RWPE2 (cell line): ENCODE measurements at places on chromosomes 3 and 15.
A peak's percentile ranks its signal among the peaks of the same experiment; 100 is the strongest.

GRCh38 chr3:27590437-27591298 lies 106.5 kb upstream of the SLC4A7 start:
- DNase-seq = no peak
- no peaks in the 10 kb centered on the region for H3K36me3 ChIP-seq
- H3K27ac ChIP-seq = peak overlapping the region; percentile 72
- H3K4me1 ChIP-seq = peaks cover 15% of the 10 kb centered on the region
- H3K27me3 ChIP-seq = no peaks in the 10 kb centered on the region
- no peak overlapping the region for H3K4me3 ChIP-seq

- peak overlapping the region; percentile 64 for H3K27ac ChIP-seq
- no peaks in the 10 kb centered on the region for H3K27me3 ChIP-seq
- peak overlapping the region; percentile 99 for H3K4me3 ChIP-seq
- peaks cover 32% of the 10 kb centered on the region for H3K36me3 ChIP-seq
- peak; percentile 55 for DNase-seq
Measured at GRCh38 chr3:126474498-126475412, 936 bp downstream of the ZXDC start.

DNA sequence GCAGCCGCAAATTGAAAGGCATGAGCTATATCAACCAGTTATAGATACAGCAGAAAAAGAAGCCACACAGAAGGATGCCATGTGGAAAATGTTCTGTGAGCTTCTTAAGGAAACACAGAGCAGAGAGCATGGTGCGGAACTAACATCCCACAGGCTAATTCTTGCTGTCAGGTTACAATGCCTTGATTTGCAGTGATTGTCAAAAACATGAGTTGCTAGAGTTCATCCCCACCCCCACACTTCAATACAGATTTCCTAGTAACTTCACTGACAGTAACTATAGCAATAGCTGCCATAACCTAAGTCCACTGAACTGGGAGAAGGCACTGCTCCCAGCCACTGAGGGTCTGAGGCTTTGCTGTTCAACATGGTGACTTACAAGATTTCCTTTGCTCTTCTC lies 821.6 kb downstream of the SQOR start:
- H3K4me3 ChIP-seq = no peak overlapping the region
- H3K27me3 ChIP-seq = no peaks in the 10 kb centered on the region
- H3K27ac ChIP-seq = no peak overlapping the region
- no peak for DNase-seq
- H3K4me1 ChIP-seq = no peaks in the 10 kb centered on the region

DNA sequence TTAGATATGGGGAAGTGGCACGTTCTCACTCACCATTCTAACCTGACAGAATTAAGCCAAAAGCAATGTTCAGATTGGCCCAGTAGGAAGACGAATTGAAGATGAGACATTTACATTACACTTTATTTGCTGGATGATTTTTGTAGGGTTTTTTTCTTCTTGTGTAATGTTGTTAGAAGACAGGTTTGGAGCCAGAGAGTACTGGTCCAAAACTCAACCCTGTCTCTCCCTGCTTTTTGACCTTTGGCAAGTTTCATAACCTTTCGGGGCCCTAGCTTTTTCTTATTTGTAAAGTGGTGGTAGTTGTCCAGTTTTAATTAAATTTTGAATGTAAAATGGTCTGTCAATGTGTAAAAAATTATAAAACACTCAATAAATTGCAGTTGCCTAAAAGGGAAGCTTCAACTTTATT lies 29.5 kb downstream of the PDE8A start:
- DNase-seq = no peak
- no peaks in the 10 kb centered on the region for H3K27me3 ChIP-seq
- H3K4me3 ChIP-seq = no peak overlapping the region
- H3K27ac ChIP-seq = no peak overlapping the region

- no peak overlapping the region for H3K27ac ChIP-seq
- no peaks in the 10 kb centered on the region for H3K36me3 ChIP-seq
- peaks cover 16% of the 10 kb centered on the region for H3K4me1 ChIP-seq
- H3K27me3 ChIP-seq = no peaks in the 10 kb centered on the region
- DNase-seq = no peak
Measured at GRCh38 chr3:46664188-46664970, 29.1 kb downstream of the ALS2CL start.

- H3K36me3 ChIP-seq = no peaks in the 10 kb centered on the region
- H3K27ac ChIP-seq = no peak overlapping the region
- no peak overlapping the region for H3K4me3 ChIP-seq
- H3K27me3 ChIP-seq = no peaks in the 10 kb centered on the region
- H3K4me1 ChIP-seq = no peaks in the 10 kb centered on the region
Measured at GRCh38 chr3:36796881-36797280, 32.5 kb upstream of the DCLK3 start.

GRCh38 chr3:27596334-27596841 lies 112.2 kb upstream of the SLC4A7 start:
- H3K4me3 ChIP-seq = no peak overlapping the region
- H3K4me1 ChIP-seq = peaks cover 5% of the 10 kb centered on the region
- H3K27ac ChIP-seq = no peak overlapping the region
- no peaks in the 10 kb centered on the region for H3K27me3 ChIP-seq
- no peak for DNase-seq

DNA sequence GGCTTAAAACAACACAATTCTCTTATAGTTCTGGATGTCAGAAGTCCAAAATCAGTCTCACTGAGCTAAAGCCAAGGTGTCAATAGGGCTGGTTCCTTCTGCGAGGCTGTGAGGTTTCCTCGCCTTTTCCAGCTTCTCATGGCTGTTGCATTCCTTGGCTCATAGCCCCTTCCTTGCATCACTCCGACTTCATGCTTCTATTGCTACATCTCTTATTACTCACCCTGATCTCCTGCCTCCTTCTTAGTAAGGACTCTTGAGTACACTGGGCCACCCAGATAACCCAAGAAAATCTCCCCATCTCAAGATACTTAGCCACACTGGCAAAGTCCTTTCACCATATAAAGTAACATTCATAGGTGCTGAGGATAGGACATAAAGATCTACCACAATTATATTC lies 193.9 kb downstream of the ADAMTS17 start:
- no peaks in the 10 kb centered on the region for H3K36me3 ChIP-seq
- no peaks in the 10 kb centered on the region for H3K27me3 ChIP-seq
- DNase-seq = peak; percentile 2

DNA sequence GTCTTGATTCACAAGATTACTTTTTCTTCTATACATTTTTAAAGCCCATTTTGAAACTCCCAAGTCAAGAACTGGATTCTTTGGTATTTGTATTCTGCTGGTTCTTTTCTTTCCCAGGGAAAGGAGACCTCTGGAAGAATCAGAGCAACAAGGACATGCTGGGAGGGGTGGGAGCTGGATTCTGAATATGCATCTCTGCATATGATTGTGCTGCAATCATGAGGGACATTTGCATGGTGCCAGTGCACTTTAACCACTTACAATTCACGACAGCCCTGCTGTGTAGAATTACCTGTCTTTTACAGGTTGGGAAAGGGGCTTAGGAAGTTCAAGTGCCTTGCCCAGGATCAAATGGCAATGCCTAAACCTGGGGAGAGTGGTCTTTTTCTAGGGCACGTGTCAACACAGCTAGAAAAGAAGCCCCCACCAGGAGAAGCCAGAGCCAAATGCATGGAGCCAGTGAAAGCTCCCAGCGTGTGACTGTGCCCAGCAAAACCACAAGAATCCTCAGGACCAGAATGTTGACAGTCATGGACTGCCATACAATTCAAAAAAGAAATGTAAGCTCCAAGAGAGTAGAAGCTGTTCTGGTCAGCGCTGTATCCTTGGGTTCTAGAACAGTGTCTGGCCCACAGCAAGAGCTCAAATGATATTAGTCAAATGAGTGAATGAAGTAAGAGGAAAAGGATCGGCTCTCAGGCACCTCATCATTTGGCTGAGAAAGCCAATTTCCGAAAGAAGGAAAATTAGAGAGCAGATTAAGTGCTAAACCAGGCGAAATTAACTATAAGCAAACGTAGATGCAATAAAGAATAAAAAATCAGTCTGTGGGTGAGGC lies 84.5 kb upstream of the MEF2A start:
- H3K27ac ChIP-seq = no peak overlapping the region
- H3K4me3 ChIP-seq = no peak overlapping the region
- no peaks in the 10 kb centered on the region for H3K27me3 ChIP-seq
- DNase-seq = no peak
- peaks cover 11% of the 10 kb centered on the region for H3K4me1 ChIP-seq
- no peaks in the 10 kb centered on the region for H3K36me3 ChIP-seq

DNA sequence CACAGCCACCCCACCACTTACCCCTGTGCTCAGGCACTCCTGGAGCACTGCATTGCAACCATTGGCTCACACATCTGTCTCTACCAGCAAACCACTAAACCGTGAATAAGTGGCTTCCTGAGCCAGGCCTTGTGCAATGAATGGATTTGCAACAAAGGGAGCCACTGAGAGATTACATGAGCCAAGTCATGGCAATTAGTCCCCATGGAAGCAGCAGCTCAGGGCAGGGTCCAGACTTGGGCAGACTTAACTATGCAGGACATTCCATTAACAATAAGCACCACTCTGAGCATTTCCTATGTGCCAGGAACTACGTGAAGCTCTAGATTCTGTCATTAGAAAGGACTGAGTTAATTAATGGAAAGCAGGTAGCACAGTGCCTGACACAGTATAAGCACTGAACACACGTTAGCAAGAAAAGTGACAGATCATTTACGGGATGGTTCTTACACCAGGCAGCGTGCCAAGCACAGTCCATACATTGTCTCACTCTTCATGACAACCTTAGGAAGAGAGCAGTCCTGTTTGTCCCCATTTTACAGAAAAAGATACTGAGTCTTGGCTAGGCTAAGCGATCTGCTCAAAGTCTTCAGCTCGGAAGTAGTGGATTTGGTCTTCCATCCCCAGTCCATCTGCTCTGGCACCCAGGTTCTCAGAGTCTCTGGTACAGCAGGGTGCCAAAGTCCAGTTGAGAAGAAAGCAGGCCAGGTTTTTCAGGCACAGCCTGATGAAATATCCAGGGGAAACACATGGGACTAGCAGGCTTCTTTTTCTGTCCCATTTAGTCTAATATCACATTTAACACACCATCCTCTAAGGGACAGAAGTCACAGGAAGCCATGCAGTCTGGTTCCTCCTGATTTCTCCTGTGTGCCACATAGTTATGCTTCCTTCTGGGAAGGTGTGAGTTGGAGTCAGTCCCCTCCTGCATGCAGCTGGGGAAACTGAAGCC lies 44.1 kb downstream of the LIPC start:
- H3K27ac ChIP-seq = peak overlapping the region; percentile 2
- H3K4me3 ChIP-seq = no peak overlapping the region
- H3K4me1 ChIP-seq = peaks cover 20% of the 10 kb centered on the region
- H3K36me3 ChIP-seq = no peaks in the 10 kb centered on the region
- DNase-seq = no peak
- H3K27me3 ChIP-seq = no peaks in the 10 kb centered on the region

DNA sequence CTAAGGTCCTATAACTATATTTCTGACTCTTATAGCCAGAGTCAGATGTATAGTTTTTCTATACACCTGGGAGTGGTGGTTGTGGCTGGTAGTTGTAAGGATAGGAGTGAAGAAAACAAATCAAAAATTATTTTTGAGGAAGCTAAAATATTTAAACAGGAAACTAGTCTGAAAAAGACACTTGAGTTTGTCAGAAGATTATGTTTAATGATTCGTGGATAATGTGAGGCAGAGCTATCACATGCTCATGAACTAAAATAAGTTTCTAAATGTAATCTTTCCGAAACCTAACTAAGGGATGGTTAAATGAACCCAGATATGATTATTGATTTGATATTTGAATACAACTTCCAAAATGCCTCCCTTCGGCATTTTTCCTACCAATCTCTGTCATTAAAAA lies 30.4 kb downstream of the GABRR3 start:
- H3K4me1 ChIP-seq = no peaks in the 10 kb centered on the region
- H3K4me3 ChIP-seq = no peak overlapping the region
- no peaks in the 10 kb centered on the region for H3K36me3 ChIP-seq
- H3K27ac ChIP-seq = no peak overlapping the region
- no peak for DNase-seq
- H3K27me3 ChIP-seq = no peaks in the 10 kb centered on the region

- peak overlapping the region; percentile 67 for H3K27ac ChIP-seq
- no peak for DNase-seq
- H3K27me3 ChIP-seq = no peaks in the 10 kb centered on the region
Measured at GRCh38 chr3:11711876-11712275, 68.2 kb upstream of the VGLL4 start.

DNA sequence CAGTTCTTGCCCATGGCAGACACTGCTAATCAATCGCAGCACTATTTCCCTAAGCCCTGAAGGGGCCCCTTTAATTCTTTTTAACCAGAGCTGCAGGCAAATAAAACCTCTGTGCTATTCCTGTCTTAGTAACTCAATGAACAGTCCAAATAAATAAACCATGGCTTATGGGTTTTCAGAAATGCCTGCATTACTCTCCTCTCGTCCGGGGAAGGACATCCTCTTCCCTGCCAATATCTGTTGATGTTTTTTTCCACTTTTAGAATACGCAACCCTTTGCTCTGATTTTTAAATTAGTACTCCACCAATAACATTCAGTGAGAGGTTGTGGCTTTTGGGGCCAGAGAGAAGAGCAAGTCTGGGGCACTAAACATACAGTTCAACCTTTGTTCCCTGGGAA lies 35.2 kb upstream of the PRICKLE2 start:
- H3K27me3 ChIP-seq = no peaks in the 10 kb centered on the region
- H3K27ac ChIP-seq = no peak overlapping the region
- no peaks in the 10 kb centered on the region for H3K36me3 ChIP-seq
- peaks cover 14% of the 10 kb centered on the region for H3K4me1 ChIP-seq
- no peak overlapping the region for H3K4me3 ChIP-seq
- no peak for DNase-seq

DNA sequence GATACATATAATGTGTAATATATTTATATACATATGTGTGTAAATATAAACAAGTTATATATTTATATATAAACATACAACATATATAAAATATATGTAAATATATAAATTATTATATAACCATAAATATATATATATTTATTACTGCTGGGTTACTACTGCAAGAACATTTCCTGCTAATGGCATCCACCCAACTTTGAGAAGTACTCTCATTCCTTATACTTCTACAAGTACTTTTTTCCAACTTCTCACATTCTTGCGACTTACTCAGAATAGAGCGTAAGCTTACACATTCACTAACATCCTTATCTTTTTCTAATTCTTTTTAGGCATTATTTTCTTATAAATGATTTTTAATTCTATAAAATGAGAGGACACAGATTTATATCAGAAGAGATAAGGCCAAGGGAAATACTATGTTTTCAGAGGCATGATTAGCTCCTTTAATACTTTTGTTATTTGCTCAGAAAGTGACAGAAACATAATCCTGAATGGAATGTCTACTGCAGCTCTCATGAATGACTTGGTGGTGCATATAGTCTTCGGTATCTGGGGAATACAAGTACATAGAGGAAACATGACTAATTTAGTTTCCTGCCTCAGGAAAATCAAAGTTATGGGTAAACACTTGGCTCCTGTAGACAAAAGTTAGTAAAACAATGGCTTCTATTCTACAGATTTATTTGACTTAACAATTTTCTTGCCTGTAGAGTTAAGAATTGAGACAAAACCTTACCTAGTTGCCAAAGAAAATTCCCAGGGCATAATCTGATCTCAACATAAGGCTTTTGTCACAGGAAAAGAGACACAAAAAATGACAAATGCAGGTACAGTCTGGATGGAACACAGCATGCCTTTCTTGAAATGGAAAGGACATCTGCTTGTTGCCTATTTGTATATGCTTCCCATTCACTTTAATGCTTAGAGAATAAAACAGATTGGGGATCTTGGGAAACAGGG lies 453.9 kb downstream of the SQOR start:
- DNase-seq = no peak
- H3K4me1 ChIP-seq = no peaks in the 10 kb centered on the region
- no peak overlapping the region for H3K4me3 ChIP-seq
